ENCODE measurements at places on chromosomes 5 and 9. TPM values are rescaled to one million over a fixed set of nuclear protein-coding genes. Genes with fewer than 3 reads are reported as not detected.

The NPDC1 gene
- polyA plus RNA-seq = 0.51 TPM

GRCh38 chr5:108003178-108003577 lies 332.4 kb upstream of the EFNA5 start:
- H3K27me3 ChIP-seq = no peaks in the 10 kb centered on the region
- H3K27ac ChIP-seq = peak overlapping the region; percentile 43
- DNase-seq = peak; percentile 7
- H3K36me3 ChIP-seq = no peaks in the 10 kb centered on the region
- H3K4me1 ChIP-seq = no peaks in the 10 kb centered on the region

- H3K27me3 ChIP-seq = peaks cover 11% of the 10 kb centered on the region
- H3K36me3 ChIP-seq = no peaks in the 10 kb centered on the region
- H3K27ac ChIP-seq = no peak overlapping the region
- no peak overlapping the region for H3K4me3 ChIP-seq
- H3K4me1 ChIP-seq = no peaks in the 10 kb centered on the region
These were observed 7.1 kb upstream of the ENTREP1 start for GRCh38 chr9:69317894-69318293.

The CDH18 gene
- not detected for polyA plus RNA-seq

DNA sequence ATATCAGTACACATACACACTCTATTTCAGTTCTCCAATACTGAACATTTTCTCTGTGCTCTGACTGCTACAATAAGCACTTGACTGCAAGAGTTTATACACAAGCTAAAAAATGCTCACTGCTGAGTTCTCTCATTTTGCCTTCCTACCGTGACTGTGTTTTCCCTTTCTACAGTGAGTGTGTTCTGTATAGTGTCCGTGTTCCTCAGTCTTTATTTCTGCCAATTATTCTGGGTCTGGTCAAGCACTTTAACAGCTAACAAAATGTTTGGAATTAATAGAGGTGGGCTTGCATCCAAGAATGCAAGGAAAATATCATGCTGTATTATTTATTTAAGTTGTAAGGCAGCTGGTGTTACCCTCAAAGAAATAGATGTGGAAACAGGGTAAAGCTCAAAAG lies 217.0 kb upstream of the NREP start:
- no peaks in the 10 kb centered on the region for H3K36me3 ChIP-seq
- no peaks in the 10 kb centered on the region for H3K4me1 ChIP-seq
- H3K27ac ChIP-seq = no peak overlapping the region

- DNase-seq = no peak
- H3K4me1 ChIP-seq = no peaks in the 10 kb centered on the region
- H3K36me3 ChIP-seq = no peaks in the 10 kb centered on the region
- H3K4me3 ChIP-seq = no peak overlapping the region
- H3K27me3 ChIP-seq = no peaks in the 10 kb centered on the region
These were observed 262.9 kb downstream of the SPOCK1 start for GRCh38 chr5:137236252-137236651.
